ENCODE measurements at places on chromosomes 3 and 15. TPM values are rescaled to one million over a fixed set of nuclear protein-coding genes. Genes with fewer than 3 reads are reported as not detected.
A peak's percentile ranks its signal among the peaks of the same experiment; 100 is the strongest.

- no peaks in the 10 kb centered on the region for H3K4me1 ChIP-seq
- H3K27me3 ChIP-seq: peaks cover 4% of the 10 kb centered on the region
- no peaks in the 10 kb centered on the region for H3K36me3 ChIP-seq
- H3K4me3 ChIP-seq: no peak overlapping the region
Measured at GRCh38 chr3:179898024-179898423, 138.7 kb downstream of the PEX5L start.

GRCh38 chr3:3141939-3142338 lies 15.2 kb downstream of the TRNT1 start:
- H3K36me3 ChIP-seq: peaks cover 95% of the 10 kb centered on the region
- H3K27ac ChIP-seq: no peak overlapping the region
- peaks cover 22% of the 10 kb centered on the region for H3K4me1 ChIP-seq
- no peak for DNase-seq
- H3K27me3 ChIP-seq: no peaks in the 10 kb centered on the region

GRCh38 chr3:118760585-118761290 lies 273.9 kb downstream of the IGSF11 start:
- no peaks in the 10 kb centered on the region for H3K4me1 ChIP-seq
- DNase-seq: no peak
- H3K27ac ChIP-seq: no peak overlapping the region
- H3K27me3 ChIP-seq: peaks cover 4% of the 10 kb centered on the region
- H3K36me3 ChIP-seq: no peaks in the 10 kb centered on the region

- DNase-seq: no peak
- no peak overlapping the region for H3K4me3 ChIP-seq
- peaks cover 2% of the 10 kb centered on the region for H3K4me1 ChIP-seq
- no peaks in the 10 kb centered on the region for H3K36me3 ChIP-seq
- H3K27ac ChIP-seq: peak overlapping the region; percentile 27
Measured at GRCh38 chr3:42709621-42710020, 7.0 kb upstream of the HHATL start.

DNA sequence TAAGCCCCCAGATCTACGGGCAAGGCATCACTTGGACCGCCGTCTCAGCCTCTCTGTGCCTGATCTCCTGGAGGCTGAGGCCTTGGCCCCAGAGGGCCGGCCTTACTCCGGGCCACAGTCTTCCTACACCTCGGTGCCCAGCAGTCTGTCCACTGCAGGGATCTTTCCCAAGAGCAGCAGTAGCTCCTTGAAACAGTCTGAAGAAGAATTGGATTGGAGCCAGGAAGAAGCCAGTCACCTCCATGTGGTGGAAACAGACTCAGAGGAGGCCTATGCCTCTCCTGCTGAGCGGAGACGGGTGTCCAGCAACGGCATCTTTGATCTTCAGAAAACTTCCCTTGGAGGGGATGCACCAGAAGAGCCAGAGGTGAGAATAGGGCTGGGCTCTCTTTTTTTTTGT lies 67.0 kb downstream of the MCTP2 start:
- peaks cover 74% of the 10 kb centered on the region for H3K4me1 ChIP-seq
- DNase-seq: no peak
- peaks cover 27% of the 10 kb centered on the region for H3K36me3 ChIP-seq
- no peak overlapping the region for H3K27ac ChIP-seq
- H3K4me3 ChIP-seq: no peak overlapping the region

GRCh38 chr15:33086500-33087121 lies 107.9 kb downstream of the FMN1 start:
- no peaks in the 10 kb centered on the region for H3K36me3 ChIP-seq
- H3K4me1 ChIP-seq: peaks cover 3% of the 10 kb centered on the region
- no peaks in the 10 kb centered on the region for H3K27me3 ChIP-seq

- peak overlapping the region; percentile 58 for H3K27ac ChIP-seq
- H3K27me3 ChIP-seq: no peaks in the 10 kb centered on the region
- H3K4me1 ChIP-seq: peaks cover 60% of the 10 kb centered on the region
Measured at GRCh38 chr3:105847452-105847851, 21.4 kb downstream of the CBLB start.

DNA sequence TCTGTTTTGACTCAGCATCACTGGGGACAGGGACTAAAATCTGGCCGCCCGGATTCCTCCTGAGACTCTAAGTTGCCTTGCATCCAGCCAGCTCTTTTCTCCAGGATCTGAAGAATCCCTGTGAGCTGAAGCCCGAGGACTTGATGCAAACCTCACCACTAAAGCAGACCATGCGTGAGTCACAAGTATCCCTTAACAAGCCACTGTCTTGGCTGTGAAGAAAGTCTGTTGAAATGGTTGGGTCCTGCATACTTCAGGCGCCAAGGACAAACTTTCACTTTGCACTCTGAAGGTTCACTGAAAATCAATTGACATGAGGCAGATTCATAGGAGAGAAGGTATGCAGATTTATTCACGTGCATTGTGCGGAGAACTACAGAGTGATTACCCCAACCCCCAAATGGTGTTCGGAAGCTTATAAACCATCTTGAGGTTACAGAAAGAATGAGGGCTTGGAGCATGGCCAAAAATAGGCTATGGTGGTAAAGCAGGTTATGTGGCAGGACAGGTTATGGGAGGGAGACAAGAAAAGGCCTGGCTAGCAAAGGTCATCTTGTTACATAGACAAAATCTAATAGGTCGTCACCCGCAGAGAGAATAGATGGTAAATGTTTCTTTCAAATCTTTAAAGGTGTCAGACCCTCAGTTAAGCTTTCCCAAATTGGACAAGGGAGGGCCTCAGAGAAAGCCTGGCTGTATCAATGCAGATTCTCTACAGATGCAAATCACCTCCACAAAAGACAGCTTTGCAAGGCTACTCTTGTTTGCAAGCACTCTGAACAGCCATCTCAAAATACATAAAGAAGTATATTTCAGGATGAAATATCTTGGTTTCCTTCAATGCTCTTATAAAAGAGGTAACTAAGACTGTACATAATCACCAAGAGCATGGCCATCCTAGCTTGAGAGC lies 126.3 kb upstream of the PLAAT1 start:
- peaks cover 1% of the 10 kb centered on the region for H3K27me3 ChIP-seq
- no peaks in the 10 kb centered on the region for H3K36me3 ChIP-seq
- DNase-seq: no peak
- H3K4me1 ChIP-seq: no peaks in the 10 kb centered on the region

The NRG4 gene
- total RNA-seq: not detected

The EIF3J gene
- total RNA-seq: 70.9 TPM
